ENCODE measurements at places on chromosomes 12 and 14. TPM values are rescaled to one million over a fixed set of nuclear protein-coding genes. Genes with fewer than 3 reads are reported as not detected.

The OR4E2 gene
- not detected for total RNA-seq

The TSPAN8 gene
- total RNA-seq = 0.48 TPM

The ZNF891 gene
- 2.9 TPM for total RNA-seq

The MEG3 gene
- total RNA-seq = 15.3 TPM

The AHNAK2 gene
- 0.93 TPM for total RNA-seq

The ESPL1 gene
- 33.3 TPM for total RNA-seq

The RD3L gene
- total RNA-seq = not detected

The NR4A1 gene
- 17.7 TPM for total RNA-seq

The DPF3 gene
- not detected for total RNA-seq

The DEGS2 gene
- 0.99 TPM for total RNA-seq

The FAM90A1 gene
- 0.40 TPM for total RNA-seq

The ALX1 gene
- 1.3 TPM for total RNA-seq

The KANSL2 gene
- 41.8 TPM for total RNA-seq

The TAS2R7 gene
- not detected for total RNA-seq

The PPM1H gene
- total RNA-seq = 40.6 TPM

The PRIMA1 gene
- 20.8 TPM for total RNA-seq

The KITLG gene
- 7.0 TPM for total RNA-seq

The ERGIC2 gene
- 177 TPM for total RNA-seq

The LMNTD1 gene
- total RNA-seq = 37.7 TPM

The CCDC196 gene
- total RNA-seq = not detected

The ITGA7 gene
- 65.6 TPM for total RNA-seq

The RNASE7 gene
- total RNA-seq = not detected

The CDCA3 gene
- total RNA-seq = 53.9 TPM

The CBLN3 gene
- total RNA-seq = 2.1 TPM

The DIO3 gene
- total RNA-seq = 60.5 TPM

The KRT82 gene
- total RNA-seq = not detected

The SPIC gene
- not detected for total RNA-seq

The ADCY4 gene
- not detected for total RNA-seq

The IGF1 gene
- not detected for total RNA-seq

The BDKRB2 gene
- 0.61 TPM for total RNA-seq

The RIMKLB gene
- 70.5 TPM for total RNA-seq

The LRRC9 gene
- 3.0 TPM for total RNA-seq

The ZFHX2 gene
- 9.2 TPM for total RNA-seq

The BHLHE41 gene
- total RNA-seq = 3.5 TPM

The CFAP73 gene
- not detected for total RNA-seq

The TPPP2 gene
- 0.70 TPM for total RNA-seq

The GSG1 gene
- total RNA-seq = not detected

The ZNF385A gene
- 16.3 TPM for total RNA-seq

The RILPL1 gene
- total RNA-seq = 19.0 TPM

The JPH4 gene
- total RNA-seq = 0.91 TPM

The GPR132 gene
- 0.59 TPM for total RNA-seq

The FSCB gene
- not detected for total RNA-seq

The KCNC2 gene
- total RNA-seq = not detected

The COL2A1 gene
- total RNA-seq = 21.0 TPM

The ITGB7 gene
- total RNA-seq = 1.8 TPM

The TAS2R14 gene
- 1.3 TPM for total RNA-seq

The ENDOU gene
- total RNA-seq = not detected

The TMEM132D gene
- 4.5 TPM for total RNA-seq

The RNU4-1 gene
- 2,533 TPM for total RNA-seq

The SINHCAF gene
- 840 TPM for total RNA-seq

The CCDC177 gene
- 5.8 TPM for total RNA-seq

The FAM186B gene
- 0.57 TPM for total RNA-seq

The BTBD6 gene
- 11.8 TPM for total RNA-seq

The SLC4A8 gene
- 25.8 TPM for total RNA-seq

The B3GNT4 gene
- 1.8 TPM for total RNA-seq

The IL26 gene
- total RNA-seq = not detected

The CCDC60 gene
- total RNA-seq = 1.1 TPM

The PTPRQ gene
- not detected for total RNA-seq

The FGF23 gene
- 0.48 TPM for total RNA-seq
